ENCODE measurements at places on chromosomes 12 and 14.
A peak's percentile ranks its signal among the peaks of the same experiment; 100 is the strongest.

DNA sequence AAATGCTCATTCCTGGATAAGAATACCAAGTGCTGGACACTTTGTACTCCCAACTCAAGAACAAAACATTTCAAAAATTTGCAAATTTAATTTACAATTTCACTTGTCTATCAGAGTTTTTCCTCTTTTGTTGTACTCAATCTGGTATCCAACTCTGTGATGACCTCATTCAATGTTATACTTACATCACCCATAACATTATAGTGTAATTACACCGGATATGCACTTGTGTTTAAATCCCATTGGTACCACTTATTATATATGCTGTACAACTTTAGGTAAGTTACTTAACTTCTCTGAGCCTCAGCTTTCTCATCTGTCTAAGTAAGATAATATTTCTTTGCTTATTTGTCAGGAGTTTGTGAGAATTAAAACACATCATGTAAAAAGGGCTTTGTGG, 76.6 kb upstream of the KCNJ8 start:
- DNase-seq, result no peak

DNA sequence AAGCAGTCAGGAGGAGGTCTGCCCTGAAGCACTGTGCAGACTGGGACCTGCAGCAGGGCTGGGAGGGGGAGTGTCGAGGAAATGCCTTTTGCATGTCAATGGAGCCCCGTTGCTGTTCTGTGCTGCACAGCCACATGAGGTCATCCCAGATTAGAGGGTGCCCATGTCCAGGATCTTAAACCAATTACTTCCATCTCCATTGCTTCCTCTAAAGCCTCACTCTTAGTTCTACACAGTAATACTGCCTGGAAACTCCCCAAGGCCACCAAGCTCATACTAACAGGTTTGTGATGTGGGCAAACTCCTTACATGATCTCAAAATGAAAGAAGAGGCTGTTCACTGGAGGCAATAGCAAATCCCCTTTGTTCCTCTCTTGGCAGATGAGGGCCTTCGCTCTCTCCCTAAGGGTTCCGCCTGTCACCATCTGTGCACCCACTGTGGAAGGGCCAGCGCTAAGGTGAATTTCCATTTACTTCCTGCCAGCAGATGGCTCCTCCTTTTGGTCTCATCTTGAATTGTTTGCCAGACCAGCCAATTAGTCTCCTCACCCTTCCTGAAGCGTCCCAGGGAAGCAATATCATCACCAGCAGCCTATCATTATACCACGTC, 35.4 kb upstream of the LTA4H start:
- DNase-seq, result peak; percentile 25

DNA sequence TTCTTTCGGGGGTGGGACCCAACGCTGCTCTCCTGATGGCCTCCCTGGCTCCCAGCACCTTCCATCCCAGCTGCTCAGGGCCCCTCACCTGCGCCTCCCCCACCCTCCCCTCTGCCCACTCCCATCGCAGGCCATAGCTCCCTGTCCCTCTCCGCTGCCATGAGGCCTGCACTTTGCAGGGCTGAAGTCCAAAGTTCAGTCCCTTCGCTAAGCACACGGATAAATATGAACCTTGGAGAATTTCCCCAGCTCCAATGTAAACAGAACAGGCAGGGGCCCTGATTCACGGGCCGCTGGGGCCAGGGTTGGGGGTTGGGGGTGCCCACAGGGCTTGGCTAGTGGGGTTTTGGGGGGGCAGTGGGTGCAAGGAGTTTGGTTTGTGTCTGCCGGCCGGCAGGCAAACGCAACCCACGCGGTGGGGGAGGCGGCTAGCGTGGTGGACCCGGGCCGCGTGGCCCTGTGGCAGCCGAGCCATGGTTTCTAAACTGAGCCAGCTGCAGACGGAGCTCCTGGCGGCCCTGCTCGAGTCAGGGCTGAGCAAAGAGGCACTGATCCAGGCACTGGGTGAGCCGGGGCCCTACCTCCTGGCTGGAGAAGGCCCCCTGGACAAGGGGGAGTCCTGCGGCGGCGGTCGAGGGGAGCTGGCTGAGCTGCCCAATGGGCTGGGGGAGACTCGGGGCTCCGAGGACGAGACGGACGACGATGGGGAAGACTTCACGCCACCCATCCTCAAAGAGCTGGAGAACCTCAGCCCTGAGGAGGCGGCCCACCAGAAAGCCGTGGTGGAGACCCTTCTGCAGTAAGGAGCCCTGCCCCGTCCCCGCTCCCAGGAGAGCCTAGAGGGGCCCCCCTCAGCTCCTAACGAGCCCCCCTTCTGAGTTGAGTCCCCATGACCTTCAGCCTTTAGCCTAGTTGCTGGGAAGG, at the start of gene HNF1A:
HNF1A (plus strand) TSS at position 248 of the 924 bp plus-strand sequence; CDS start at position 474, 226 bp downstream.
- no peak for DNase-seq

- DNase-seq, result peak; percentile 21
Measured at GRCh38 chr12:39375206-39375808, 67.6 kb downstream of the KIF21A start.

DNA sequence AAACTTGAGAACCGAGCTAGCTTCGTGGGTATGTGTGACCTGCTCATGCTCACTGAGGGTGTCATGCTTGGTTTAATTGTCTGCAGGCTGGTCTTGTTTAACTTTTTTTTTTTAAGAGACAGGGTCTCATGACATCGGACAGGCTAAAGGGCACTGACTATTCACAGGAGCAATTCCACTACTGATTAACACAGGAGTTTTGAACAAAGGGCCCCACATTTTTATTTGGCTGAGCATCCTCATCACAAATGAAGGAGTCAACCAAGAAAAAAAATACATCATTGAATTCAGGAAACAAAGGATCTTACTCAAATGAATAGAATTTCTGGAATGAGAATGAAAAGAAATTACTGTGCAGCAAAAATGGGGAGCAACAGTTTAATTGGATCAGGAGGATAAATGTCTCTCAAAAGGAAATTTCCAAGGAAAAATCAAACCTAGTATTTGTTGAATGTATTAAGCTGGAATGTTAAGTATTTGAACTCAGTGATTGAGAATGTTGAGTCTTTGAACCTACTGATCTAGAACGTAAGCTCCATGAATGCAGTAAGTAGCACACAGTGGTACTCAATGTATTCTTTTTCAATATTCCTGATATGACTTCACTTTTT, 20.8 kb upstream of the PYROXD1 start:
- DNase-seq, result peak; percentile 48

GRCh38 chr12:131176926-131177325, 223.2 kb downstream of the ADGRD1 start:
- DNase-seq, result no peak

GRCh38 chr12:6866163-6866919, 990 bp upstream of the TPI1 start:
- no peak for DNase-seq

DNA sequence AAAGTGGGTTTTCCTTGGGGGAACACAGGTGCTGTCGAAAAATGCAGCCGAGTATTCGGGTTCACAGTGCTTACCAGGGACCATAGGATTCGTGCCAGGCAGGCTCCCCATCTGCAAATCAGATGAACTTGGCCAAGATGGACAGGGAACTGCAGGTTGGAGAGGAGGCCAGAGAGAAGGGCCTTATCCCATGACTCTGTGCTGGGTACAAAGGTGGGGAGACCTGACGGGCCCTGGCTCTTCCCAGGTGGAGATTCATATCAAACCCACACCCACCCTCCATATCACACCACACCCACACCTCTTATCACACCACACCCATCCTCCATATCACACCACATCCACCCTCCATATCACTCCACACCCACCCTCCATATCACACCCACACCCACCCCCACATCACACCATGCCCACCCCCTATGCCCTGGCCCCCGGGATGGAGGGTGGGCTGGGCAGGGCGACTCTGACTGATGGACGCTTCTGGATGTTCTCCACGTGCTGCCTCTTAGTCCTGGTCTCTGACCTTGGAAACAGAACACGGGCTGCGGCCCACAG, 319.7 kb downstream of the ADGRD1 start:
- DNase-seq, result no peak

DNA sequence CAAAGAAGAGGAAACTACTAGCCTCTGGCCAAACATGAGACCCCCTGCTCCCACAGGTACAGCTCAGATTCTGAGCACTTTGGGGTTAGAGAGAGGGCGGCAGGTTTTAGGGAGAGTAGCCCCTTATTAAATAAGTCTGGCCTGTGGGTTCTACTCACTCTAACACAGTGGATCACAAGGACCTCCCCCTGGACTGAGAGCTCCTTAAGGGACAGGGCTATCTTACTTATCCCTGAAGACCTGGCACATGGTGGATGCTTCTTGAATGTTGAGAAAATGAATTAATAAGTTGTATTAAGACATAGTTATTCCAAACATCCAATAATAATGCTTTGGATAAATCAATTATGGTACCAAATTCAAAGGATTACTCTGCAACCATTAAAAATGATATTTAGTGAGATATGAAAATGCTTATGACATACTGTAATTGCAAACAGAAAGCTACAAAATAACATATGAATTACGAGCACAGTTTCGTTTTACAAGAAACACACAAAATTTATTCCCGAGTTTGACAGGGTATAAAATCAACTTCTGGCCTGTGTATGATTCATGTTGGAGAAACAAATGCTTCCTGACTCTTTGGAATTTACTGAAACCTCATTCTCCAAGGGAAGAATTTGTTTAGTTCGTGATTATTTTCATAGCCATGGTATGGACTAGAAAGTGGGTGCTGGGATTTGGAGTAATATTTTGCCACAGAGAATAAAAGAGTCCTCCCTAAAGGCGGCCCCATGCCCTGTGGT, 59.3 kb upstream of the BDKRB2 start:
- DNase-seq, result peak; percentile 76

GRCh38 chr12:4190366-4191063, 83.0 kb upstream of the CCND2 start:
- DNase-seq, result no peak

DNA sequence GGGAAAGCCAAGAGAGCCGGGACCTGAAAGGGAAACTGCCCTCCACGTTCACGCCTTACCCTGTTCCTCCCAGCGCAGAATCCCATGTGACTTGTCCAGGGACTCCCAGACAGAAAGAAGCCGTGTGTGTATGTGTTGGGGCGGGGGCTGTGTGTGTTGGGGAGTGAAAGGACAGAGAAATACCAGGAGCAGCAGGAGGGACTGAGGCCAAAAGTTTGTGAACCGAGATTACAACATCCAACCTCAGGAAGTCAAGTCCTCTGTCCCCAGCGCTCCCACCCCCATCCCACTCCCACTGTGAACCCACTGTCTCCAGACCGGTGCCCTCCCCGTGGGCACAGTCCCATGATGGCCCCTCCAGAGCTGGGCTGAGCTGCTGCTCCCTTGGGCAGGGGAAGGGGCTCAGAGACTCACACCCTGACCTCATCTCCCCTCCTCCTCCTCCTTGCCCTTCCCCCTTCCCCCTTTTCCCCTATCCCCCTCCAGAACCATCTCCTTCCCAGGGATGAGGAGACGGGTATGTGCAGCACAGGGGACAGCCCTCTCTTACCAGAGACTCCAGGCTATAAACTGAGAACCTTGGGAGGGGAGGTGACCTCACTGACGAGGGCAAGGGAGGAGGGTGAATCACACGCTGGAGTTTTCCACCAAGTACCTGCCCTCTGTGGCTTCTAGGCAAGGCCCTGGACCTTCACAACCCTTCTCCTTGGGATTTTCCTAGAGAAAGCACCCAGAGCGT, at the start of gene SLC6A12:
SLC6A12 (minus strand) TSS at position 155 of the 739 bp plus-strand sequence. CDS start 4,171 bp downstream, outside the sequence.
- no peak for DNase-seq

- no peak for DNase-seq
Measured at GRCh38 chr12:51962737-51963136, 11.2 kb downstream of the ACVR1B start.

- DNase-seq, result no peak
Measured at GRCh38 chr14:24110060-24110459, 4.5 kb upstream of the DCAF11 start.

DNA sequence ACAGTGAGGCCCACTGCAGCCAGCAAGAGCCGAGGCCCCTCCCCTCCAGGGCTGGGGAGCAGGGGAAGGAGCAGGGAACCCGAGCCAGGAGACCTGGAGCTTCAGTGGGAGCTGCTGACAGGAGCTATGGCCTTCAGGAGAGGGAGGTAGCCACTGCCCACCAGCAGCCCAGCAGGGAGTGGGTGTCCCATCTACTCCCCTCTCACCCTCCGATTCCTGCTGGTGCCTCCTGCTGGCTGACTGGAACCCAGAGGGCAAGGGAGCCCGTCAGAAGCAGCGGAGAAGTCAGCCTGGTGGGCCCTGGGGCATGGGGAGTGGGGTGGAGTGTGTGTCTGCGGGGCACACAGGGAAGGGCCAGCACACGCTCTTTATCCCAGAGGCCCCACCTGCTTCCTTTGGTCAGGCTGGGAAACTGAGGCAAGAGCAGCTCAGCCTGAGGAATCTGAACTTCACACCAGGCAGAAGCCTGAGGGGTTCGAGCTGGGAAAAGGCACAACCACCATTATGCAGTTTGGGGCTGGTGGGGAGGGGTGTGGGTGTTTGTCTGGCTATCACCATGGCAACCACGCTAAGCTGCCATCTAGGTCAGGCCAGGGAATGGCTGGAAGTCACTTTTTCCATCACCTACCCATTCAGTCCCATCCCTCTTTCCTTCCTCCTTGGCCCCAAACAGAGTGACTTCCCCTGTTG, 36.8 kb upstream of the PLEKHG6 start:
- DNase-seq, result no peak

DNA sequence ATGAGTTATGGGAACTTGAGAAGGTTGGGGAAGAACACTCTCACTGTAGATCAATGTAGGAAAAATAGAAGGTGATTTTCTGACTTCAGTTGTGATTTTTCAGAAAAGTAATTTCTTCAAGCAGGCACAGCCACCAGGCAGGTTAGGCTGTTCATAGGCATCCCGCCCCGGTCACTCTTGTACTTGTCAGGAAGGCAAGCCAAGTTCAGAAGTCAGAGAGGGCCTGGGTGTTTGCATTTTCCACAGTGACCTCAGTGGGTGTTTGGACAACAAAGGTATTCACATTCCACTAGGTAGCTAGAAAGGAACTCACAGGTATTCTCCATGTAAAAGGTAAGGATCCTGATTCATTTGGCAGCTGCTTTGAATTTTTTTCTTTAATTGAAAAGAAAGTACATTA, 3.0 kb upstream of the FAM234B start:
- DNase-seq, result no peak

DNA sequence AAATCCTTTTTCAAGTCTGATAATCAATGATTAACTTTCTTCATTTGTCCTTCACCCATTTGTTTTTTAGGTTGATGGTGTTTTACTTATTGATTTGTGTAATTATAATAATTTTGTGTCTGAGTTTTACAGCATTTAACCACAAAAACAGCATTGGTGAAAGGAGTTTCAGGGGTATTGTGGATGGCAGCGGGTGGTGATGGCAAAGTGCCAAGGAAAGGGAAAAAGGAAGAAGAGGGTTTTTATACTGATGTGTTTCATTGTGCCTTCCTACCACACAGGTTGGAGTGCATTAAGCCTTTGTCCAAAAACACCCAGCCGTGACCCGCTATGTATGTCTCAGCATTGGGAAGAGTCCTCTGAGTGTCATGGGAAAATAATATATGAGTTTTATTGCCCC, 150.3 kb downstream of the DAD1 start:
- DNase-seq, result no peak
